ENCODE measurements at places on chromosomes 4 and X.

DNA sequence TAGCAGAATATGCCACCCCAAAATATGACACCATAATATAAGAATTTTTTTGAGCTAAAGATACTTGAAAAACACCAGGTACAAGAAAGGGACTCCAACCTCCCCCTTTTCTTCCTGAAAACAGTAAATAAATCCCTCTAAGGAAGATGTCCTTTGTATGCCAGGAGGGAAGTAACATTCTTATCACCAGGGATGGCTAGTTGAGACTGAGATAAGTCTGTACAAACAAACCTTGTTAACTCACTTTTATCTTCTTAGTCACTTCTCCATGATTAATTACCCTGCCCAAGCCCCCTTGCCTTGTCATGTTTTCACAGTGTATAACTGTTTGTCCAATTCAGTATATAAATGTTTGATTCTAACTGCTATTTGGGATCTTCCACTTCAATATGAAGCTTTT is 888.0 kb downstream of the PCDH18 start:
- DNase-seq, result no peak

DNA sequence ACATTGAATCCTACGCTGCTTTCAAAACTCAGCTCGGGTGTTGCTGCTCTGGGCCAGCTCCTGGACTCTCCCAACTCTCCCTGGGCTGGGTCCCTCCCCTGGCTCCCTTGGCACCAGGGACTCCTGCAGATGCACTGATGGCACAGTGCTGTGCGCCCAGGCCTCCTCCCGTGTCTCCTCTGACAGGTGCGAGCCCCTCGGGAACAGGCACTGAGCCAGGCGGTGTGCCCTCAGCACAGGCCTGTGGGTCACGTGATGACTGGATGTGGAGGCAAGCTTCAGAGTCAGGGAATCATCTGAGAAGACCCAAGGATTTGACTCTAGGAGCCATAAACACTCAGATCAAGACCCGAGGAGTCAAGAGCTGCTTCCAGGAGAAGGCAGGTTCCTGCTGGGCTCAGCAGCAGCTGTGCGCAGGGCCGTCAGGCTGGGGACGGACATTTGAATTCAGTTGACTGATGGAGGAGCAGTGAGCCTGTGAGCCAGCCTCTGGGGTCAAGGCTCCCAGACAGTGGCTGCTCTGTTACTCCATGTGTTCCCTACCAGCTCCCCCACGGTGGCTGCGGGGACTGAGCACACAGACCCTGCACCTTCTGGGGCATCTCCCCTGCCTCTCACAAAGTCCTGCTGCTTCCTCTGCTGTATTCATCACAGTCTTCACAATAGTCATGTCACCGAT is 33.0 kb downstream of the NAT8L start:
- no peak for DNase-seq

DNA sequence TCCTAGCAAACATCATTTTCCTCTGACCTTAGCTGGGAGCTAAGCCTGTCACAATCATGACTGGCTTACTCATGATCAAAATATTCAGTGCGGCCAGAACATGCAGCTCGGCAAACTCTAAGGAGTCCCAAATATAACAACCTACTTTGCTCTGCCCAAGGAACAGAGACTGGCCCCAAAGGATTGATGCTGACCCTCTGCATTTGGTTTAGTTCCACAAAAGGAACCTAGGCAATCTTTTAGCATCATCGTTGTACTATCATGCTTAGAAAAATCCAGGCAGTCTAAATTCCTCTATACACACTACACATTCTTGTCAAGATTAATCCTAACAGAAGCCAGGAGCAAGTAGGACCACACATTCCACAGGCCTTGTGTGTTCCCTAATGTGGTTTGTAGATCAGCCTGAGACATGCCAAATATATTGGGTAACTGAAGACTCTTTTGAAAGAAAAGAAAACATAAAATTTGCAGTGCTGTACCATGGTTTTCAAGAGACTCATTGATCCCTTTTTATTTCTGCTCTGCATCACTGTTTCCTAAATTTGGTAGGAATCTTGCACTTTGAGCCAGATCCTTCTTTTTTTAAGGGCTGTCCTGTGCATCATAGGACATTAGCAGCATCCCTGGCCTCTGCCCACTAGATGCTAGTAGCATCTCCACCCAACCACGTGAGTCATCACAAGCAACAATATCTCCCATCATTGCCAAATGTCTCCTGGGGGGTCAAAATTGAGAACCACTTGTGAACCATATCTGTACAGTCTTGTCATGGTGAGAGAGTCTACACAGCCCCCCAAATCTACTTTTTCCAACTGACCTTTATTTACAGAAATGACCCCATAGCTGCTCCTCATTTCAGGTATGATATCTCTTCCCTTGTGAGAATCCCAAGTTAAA is 17.6 kb upstream of the CC2D2A start:
- no peak for DNase-seq

- DNase-seq, result no peak
Measured at GRCh38 chr4:48898733-48899431, 7.7 kb downstream of the OCIAD2 start.

DNA sequence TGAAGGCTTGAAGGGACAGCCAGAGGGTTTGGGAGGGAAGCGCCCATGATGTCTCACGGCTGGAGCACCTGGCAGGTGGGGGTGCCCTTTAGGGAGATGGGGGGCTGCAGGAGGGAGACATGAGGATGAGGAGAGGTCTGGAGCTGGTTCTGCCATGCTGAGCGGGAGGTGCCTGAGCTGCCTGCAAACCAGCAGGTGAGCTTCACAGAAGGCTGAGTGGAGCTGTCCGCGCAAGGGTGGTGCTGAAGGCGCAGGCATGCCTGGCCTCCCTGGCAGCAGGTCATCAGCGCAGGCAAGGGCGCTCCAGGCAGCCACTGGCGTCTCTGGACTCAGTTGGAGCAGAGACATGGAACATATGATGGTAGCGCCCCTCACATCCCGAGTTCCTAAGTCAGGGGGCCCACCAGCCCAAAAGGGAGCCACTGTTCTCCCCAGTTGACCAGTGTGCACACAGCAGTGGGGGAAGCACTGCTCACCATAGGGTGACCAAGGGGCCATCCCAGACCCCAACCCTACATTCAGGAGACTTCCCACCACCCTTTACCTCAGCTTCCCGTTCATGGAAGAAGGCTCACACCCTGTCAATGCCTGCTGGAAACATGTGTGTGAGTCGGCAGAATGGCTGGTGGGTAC is 25.8 kb downstream of the ADRA2C start:
- no peak for DNase-seq

GRCh38 chr4:173264684-173265185 is 69.4 kb downstream of the HMGB2 start:
- DNase-seq, result peak; percentile 88

GRCh38 chr4:79764120-79764519 is 308.9 kb downstream of the ANTXR2 start:
- DNase-seq, result no peak

DNA sequence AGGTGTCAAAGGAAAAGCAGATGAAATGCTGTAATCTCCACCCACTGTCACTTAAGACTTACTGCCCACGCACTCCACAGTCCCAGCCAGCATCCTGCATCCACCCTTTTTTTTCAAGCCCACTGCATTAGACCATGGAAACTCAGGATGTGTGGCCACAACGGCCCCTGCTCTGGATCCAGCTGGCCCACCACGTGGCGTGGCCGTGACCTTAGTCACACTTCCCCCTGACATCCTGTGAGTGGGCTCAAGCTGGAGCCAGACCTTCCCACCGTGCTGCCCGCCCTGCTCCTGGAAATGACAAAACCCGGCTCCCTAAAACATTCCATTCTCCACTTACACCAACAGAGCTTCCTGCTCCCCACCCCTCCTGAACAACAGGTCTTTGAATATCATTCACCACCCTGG is 588.3 kb upstream of the DIPK2B start:
- DNase-seq, result no peak

GRCh38 chrX:68432648-68433047 is 647 bp downstream of the OPHN1 start:
- no peak for DNase-seq

DNA sequence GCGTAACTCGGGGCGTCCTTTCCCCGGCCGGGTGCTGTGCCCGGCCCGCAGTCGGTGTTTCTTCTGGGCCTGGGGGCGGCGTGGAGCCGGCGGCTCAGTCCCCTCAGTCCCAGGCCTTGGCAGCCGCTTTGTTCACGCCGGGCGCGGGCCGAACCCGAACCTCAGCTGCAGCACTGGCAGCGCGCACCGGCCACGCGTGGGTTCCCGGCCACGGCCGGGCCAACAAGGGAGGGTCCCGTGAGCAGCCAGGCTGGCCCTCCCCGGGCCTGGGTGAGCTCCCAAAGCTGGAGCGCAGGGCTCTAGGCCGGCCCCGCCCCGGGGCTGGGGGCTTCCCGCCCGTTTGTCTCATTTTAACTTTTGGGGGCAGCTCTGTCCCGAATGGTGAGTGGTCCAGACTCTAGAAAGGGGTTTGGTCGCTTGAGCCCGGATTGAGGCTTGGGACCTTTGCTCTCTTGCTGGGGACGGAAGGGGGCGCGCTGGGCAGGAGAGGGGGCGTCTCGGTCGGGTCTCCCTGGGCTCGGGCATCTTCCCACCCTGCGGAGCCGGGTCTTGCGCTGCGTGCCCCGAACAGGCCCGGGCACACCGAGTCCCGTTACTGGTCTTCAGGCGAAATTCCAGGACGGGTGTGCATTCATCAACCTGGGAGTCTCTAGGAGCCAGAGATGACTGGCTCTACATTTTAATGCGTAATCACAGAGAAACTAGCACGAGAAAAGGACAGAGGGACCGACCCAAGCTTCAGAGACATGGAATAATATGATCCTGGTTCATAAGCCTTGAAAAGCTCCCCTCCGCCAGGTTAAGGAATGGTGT is 177.1 kb downstream of the CBR4 start:
- no peak for DNase-seq

- no peak for DNase-seq
Measured at GRCh38 chr4:130422261-130422660, 1326.3 kb downstream of the C4orf33 start.

DNA sequence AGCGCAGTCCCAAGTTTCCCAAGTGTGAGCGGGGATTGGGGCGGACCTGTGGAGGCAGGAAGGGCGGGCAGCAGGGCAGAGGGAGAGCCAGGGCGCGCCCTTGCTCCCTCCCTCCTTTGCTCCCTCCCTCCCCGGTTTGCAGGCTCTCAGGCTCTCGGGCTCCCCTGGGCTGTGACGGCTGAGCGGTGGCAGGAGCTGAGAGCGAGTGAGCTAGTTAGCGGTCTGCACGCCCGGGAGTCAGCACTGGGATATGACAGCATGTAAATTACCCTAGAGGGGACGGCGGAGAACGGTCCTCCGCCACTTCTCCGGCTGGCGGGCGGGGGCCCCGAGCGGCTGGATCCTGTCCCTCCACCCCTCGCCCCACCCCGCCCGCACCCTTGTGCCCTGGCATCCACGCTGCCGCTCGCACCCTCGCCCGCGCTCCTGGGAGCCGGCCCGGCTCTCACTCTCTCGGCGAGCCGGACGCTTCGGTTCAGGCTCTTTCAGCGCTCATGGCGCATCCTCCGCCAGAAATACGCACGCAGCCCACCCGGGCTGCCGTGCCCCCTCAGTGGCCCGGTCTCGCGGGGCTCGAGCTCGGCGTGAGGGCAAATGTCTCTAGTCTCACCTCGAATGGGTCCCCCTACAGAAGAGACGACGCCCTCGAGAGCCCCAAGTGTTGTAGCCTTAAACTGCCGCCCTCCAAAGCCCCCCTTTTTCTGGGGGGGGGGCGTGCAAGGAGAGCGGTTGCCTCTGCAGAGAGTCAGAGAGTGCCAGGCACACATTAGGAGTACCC is at the start of gene TSC22D3:
TSS of gene TSC22D3 (minus strand) at position 54 of the 778 bp plus-strand sequence. CDS start 368 bp downstream, outside the sequence.
- DNase-seq, result no peak

DNA sequence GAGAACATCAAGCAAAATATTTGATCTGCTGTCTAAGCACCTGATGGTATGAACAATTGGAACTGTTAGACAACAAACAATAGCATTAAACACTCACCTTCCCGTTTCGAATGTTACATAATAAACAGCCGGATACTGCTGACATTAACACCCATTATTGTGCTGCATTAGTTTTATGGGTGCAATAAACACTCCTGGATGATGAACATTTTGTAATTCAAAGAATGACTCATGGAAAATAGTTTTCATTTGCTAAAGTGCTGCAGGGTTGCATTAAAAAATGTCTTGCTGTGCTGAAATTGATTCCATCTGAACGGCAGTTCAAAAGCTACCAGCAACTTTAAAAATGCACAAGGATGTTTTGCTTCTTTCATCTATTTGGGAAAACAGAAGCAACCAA is 100.8 kb upstream of the SORBS2 start:
- no peak for DNase-seq

- no peak for DNase-seq
Measured at GRCh38 chrX:283115-283845, 2.1 kb downstream of the PLCXD1 start.

Measured in NCI-H446 treated with DMSO at 0.1 percent for 48 hours (cell line).